ENCODE measurements at places on chromosomes 2 and 18. TPM values are rescaled to one million over a fixed set of nuclear protein-coding genes. Genes with fewer than 3 reads are reported as not detected.

The MYO3B gene
- total RNA-seq: under 0.01 TPM

The RGPD6 gene
- 66.3 TPM for total RNA-seq

The TGIF1 gene
- 55.3 TPM for total RNA-seq

The LIMS2 gene
- 5.7 TPM for total RNA-seq

The HS1BP3 gene
- 10.4 TPM for total RNA-seq

The LYPD6 gene
- 2.1 TPM for total RNA-seq

The TEKT4 gene
- total RNA-seq: under 0.01 TPM

The C2orf15 gene
- not detected for total RNA-seq

The ARHGAP28 gene
- 29.7 TPM for total RNA-seq

The UGT1A10 gene
- not detected for total RNA-seq

The UPP2 gene
- total RNA-seq: not detected

The ASPRV1 gene
- total RNA-seq: 1.6 TPM

The HNRNPLL gene
- 48.0 TPM for total RNA-seq

The TLX2 gene
- not detected for total RNA-seq

The ITPRIPL1 gene
- total RNA-seq: 3.7 TPM
